ENCODE measurements at places on chromosomes 7 and 10.

DNA sequence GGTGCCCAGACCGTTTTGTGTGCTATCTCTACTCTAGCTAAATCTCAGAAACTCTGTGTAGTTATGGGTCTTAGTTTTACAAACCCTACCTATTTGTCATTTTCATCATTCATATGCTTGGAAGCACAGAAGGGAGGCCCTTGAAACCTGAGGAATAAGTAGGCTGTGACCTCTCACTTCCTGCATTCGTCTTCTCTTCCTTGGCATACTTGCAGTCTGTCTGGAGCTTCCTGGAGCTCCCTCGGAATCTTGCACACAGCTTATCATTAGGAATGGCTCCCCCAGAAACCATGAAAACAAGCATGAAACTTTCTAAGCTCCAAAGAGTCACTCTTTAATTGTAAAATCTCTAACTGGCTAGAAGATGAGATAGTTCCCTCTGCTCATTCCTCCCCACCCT is 376.9 kb upstream of the MYO3A start:
- DNase-seq = no peak

GRCh38 chr7:151244841-151245346 is 3.6 kb downstream of the SMARCD3 start:
- DNase-seq = no peak

- peak; percentile 24 for DNase-seq
Observed at GRCh38 chr7:44460325-44460724, 30.1 kb downstream of the NUDCD3 start.

- no peak for DNase-seq
Observed at GRCh38 chr7:156515911-156516790, 124.4 kb upstream of the RNF32 start.

DNA sequence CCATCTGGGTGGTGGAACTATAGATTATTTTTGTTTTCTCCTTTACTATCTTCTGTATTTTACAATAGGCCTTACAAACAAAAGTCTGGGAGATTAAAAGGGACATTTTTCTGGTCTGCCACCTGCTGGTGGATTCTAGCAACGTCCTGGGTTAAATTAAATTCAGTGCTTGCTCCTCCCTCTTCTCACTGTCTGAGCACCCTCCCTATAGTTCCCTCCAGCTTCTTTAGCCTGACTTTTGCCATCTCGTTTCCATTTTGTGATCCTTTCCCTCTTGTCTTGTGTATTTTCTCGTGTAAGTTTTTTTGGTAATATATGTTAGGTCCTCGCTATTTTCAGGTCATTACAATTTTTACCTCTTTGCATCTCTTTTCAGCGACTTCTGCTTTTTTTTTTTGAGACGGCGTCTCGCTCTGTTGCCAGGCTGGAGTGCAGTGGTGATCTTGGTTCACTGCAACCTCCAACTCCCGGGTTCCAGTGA is 16.1 kb downstream of the ANKRD16 start:
- DNase-seq = peak; percentile 44

DNA sequence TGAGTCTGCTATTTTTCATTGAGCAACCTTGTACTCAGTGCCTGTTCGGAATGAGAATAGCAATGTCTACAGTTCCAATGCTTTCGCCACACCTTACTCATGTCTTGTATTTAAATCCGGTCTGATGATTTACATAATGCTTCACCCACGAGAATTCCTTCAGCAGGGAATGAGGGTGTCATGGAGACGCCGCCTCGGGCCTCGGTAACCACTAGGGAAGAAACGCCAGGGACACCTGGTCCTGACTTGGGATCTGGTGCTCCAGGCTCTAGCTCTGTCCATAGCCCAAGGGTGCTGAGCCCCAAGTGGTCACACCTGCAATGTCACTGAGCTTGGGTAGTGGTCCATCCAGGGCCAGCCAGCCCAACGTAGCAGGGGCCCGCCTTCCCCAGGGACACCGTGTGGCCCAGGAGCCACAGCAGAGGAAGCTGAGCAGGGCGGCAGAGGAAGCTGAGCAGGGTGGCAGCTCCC is 37.4 kb downstream of the PRKAG2 start:
- DNase-seq = no peak

DNA sequence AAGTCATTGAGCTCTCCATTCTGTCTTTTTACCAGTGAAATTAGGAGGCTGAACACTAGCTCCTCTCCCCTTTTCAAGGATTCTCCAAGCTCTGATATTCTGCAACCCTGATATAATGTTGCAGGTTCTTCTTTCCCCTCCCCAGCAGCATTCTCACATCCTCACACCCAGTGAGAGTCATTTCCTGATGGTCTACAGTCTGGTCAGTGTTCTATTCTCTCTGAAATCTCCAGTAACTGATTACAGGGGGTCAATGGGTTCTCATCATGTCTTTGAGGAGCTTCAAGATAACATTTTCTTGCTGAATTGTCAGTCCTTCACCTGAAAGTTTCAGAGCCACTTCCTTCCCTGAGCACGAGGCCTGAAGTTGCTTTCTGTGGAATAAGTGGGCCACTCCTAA is 299.4 kb downstream of the PTEN start:
- no peak for DNase-seq

GRCh38 chr10:14554091-14554490 is 220.6 kb downstream of the FAM107B start:
- DNase-seq = no peak

DNA sequence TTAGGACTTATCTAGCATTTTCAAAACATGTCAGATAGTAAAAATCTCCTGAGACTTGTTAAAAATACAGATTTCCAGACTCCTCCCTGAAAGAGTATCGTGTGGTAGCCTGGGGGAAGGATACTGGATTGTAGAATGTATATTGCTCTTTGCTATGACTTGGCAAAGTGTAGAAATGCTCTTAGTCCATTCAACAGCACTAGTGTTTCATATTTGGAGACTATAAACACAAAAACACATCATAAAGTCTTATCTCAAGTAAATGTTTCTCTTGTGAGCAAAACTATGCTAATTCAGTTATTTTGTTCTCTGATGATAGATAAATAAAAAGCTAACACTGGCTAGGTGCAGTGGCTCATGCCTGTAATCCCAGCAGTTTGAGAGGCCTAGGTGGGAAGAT is 137.5 kb upstream of the PRPS1L1 start:
- no peak for DNase-seq

DNA sequence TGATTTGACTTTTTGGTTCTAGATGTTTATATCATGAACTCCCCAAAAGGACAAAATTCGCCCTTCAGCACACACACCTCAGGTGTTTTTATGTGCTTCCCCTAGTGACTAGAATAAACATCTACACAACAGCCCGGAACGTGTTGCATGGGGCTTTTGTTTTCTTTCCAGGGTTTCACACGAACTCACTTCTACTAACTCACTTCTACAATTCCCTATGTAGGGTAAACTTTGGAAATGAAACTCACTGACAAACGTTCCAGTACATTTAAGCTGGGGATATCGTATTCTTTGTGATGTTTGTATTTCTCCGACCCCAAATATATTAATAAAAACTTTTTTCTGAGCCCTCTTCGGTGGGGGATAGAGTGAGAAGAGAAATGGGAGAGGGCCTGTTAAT is 1.4 kb downstream of the TRA2A start:
- DNase-seq = no peak

GRCh38 chr10:2992401-2993198 is 74.7 kb upstream of the PFKP start:
- no peak for DNase-seq

DNA sequence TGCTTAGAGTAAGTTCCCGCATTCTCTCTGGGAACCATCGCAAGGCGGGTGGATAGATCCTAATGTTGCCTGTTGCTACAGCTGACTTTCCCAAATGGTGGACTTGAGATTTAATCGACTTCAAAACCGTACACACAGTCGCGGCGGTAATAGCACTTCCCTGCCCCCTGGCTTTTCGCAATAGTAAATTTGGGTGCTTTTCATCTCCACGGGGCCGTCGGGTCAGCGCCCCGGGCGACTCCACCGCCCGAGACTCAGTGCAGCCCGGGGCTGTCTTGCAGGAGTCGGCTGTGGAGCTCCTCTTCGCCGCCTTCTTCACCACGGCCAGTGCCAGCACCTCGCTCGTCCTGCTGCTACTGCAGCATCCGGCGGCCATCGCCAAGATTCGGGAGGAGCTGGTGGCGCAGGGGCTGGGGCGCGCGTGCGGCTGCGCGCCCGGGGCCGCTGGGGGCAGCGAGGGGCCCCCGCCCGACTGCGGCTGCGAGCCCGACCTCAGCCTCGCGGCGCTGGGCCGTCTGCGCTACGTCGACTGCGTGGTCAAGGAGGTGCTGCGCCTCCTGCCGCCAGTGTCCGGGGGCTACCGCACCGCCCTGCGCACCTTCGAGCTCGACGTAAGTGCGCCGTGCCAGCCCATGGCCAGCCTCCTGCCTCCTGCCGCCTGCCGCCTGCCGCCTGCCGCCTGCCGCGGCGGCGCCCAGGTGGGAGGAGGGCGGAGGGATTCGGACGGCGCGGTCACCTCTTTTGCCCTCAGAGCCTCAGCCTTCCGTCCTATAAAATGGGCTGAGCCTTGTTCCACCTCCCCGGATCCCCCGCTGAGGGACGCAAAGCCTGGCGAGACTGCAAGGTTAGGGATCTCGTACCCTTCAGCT is 5.3 kb downstream of the CYP26C1 start:
- no peak for DNase-seq

DNA sequence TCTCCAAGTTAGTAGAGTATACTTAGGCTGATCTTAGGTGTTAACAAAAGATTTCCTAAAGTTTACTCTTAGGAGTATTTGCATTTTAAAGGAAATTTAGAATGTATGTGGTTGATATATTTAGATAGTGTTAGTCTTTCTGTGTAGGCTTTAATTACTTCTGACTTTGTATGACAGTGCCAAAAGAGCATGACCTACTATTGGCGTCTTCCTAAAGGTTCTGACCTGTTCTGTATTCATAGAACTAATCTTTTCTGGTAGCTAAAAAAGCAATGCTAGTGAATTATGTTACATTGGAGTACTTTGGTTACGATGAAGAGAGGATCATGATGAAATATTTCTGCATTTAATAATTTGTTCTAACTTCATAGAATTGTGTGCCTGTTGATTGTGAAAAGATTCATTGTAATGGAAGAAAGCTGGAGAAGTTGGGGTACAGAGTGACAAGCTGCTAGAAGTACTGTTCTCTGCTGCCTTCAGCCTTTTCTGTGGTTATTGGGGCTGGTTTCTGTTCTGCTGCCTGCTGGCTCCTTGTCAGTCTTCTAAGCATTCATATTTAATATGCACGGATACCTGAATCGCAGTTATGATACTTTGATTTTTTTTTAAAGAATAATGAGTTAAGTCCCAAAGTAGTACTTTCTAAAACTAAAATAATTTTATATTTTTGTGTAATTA is 13.2 kb downstream of the WAC start:
- no peak for DNase-seq

GRCh38 chr10:3805201-3805790 is 20.3 kb upstream of the KLF6 start:
- DNase-seq = no peak

GRCh38 chr10:45408421-45409319 is 34.7 kb downstream of the ALOX5 start:
- DNase-seq = no peak

DNA sequence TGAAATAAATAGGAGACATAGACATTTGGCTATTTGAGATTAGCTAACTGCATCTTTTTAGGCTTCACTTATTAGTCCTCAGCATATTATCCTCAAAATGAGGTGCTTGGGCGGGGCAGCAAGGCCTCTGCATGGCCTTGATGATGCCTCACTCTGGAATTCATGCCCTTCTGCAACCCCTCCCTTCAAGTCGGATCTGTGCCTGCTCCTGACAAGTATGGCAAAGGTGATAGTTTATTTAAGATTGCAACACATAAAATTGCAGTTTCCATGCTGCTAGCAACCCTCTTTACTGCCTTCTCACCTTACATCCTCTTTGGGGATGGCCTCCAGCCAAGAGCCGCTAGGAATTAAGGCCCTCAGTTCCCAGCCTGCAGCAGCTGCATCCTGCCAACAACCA is 241.3 kb upstream of the ADARB2 start:
- DNase-seq = no peak

- DNase-seq = no peak
Observed at GRCh38 chr7:87567052-87567451, 33.6 kb downstream of the ABCB1 start.

- no peak for DNase-seq
Observed at GRCh38 chr7:72281308-72281707, 130.8 kb downstream of the CALN1 start.

- DNase-seq = no peak
Observed at GRCh38 chr10:108970016-108970415, 953.3 kb downstream of the XPNPEP1 start.

DNA sequence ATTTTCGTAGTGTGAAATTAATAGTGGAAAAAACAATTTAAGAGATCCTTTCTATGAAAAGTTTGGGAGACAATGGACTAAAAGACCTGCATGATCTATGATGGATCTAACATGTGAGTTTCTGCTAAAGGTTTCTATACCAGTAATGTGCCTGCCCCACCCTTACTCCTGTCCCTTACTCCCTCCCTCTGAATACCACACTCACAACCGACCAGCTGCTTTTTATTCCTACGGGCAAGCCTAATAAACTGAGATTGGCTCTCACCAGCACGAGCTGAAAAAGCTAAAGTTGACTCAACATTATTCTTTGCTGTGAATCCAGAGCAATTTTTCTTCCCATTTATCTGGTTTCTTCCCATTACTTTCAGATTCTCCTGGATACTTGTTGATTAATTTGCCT is 17.8 kb upstream of the REEP3 start:
- no peak for DNase-seq

GRCh38 chr7:80974396-80975358 is 55.8 kb upstream of the SEMA3C start:
- DNase-seq = no peak

DNA sequence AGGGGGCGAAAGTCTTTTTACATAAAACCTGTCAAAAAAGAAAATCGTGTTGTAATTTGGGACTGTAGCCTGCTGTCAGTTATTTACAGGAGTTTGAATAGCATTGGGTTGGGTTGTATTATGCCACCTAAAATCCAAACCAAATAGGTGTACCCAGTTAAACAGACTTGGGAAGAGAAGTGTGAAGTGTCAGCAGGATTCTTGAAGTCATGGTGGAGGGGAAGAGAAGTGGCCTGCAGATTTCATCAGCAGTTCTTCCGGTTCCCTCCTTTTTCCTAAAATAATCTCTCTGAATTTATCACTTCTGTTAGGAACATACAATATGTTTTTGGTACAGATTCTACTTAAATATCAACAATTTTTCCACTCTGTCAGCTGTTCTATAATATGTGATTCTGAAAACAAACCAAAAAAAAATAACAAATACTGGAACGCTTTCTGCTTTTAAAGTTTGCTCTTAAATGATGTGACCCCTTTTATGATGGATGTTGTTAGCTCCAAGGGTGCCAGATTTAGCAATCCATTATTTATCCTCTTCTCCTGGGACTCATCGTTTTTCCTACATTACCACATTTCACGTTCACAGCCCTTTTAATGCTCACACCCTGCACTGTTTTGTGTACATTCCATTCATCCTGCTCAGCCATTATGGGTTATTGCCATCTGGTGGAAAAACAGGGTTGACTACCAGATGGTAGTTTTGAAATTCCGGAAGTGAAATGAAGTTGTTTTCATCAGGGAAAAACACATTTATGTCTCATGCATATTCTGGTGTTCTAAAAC is 18.7 kb upstream of the ARHGAP12 start:
- DNase-seq = no peak

- DNase-seq = no peak
Observed at GRCh38 chr7:91515961-91516360, 251.7 kb downstream of the FZD1 start.

GRCh38 chr7:137635132-137635531 is 211.6 kb downstream of the DGKI start:
- DNase-seq = no peak

- DNase-seq = no peak
Observed at GRCh38 chr7:67019562-67020390, 23.1 kb downstream of the TYW1 start.

Data from stimulated activated CD4-positive, alpha-beta T cell treated with anti-CD3 and anti-CD28 coated beads, TNF-alpha, amount 100 ng/mL, for 48 hours (primary cell).